Camera-type eye (tissue), 1 donor: ENCODE measurements at places on chromosomes 7 and 10. TPM values are rescaled to one million over a fixed set of nuclear protein-coding genes. Genes with fewer than 3 reads are reported as not detected.

The VOPP1 gene
- total RNA-seq: 98.1 TPM

The SORBS1 gene
- 72.9 TPM for total RNA-seq

The UTF1 gene
- total RNA-seq: not detected

The UCN3 gene
- total RNA-seq: not detected

The RNLS gene
- 14.6 TPM for total RNA-seq

The HIF1AN gene
- total RNA-seq: 21.9 TPM

The PAX4 gene
- total RNA-seq: not detected

The FAM237B gene
- not detected for total RNA-seq

The IPMK gene
- total RNA-seq: 24.2 TPM

The C10orf53 gene
- total RNA-seq: not detected

The MYOZ1 gene
- total RNA-seq: 18.0 TPM

The TEX36 gene
- not detected for total RNA-seq

The CCDC71L gene
- total RNA-seq: 8.6 TPM

The SH2D4B gene
- total RNA-seq: not detected

The WDR86 gene
- total RNA-seq: 19.7 TPM

The EBF3 gene
- total RNA-seq: 28.6 TPM

The HIPK2 gene
- 51.6 TPM for total RNA-seq

The NPY4R2 gene
- not detected for total RNA-seq

The GIMAP1 gene
- 1.9 TPM for total RNA-seq

The OR13A1 gene
- total RNA-seq: not detected

The TAS2R41 gene
- not detected for total RNA-seq

The VWDE gene
- total RNA-seq: 1.4 TPM

The CDC14C gene
- total RNA-seq: 0.22 TPM

The FXYD4 gene
- not detected for total RNA-seq

The USP6NL gene
- total RNA-seq: 35.7 TPM

The SPDYE2 gene
- 0.27 TPM for total RNA-seq

The TSPAN12 gene
- 23.3 TPM for total RNA-seq

The GPER1 gene
- total RNA-seq: 4.1 TPM

The PRPF18 gene
- total RNA-seq: 61.7 TPM

The EEF1AKMT2 gene
- total RNA-seq: 46.9 TPM

The KEL gene
- 5.1 TPM for total RNA-seq

The SDHAF3 gene
- 20.9 TPM for total RNA-seq

The CADPS2 gene
- total RNA-seq: 29.2 TPM

The IGFBP3 gene
- total RNA-seq: 105 TPM

The IDE gene
- 27.8 TPM for total RNA-seq

The HGF gene
- 10.9 TPM for total RNA-seq

The SPRN gene
- total RNA-seq: 3.8 TPM

The C10orf105 gene
- total RNA-seq: 0.11 TPM

The PLEKHS1 gene
- 0.77 TPM for total RNA-seq

The LSM5 gene
- total RNA-seq: 28.9 TPM

The IQCE gene
- 22.2 TPM for total RNA-seq

The TMEM178B gene
- 16.5 TPM for total RNA-seq

The PON3 gene
- 1.4 TPM for total RNA-seq

The DNAJB6 gene
- 145 TPM for total RNA-seq
